Activated naive CD8-positive, alpha-beta T cell treated with anti-CD3 and anti-CD28 coated beads for 36 hours (primary cell): ENCODE measurements at places on chromosomes 16 and 17. TPM values are rescaled to one million over a fixed set of nuclear protein-coding genes. Genes with fewer than 3 reads are reported as not detected.

GRCh38 chr16:62970851-62971250 is 934.6 kb upstream of the CDH8 start:
- no peak for DNase-seq
- no peak overlapping the region for H3K27ac ChIP-seq
- no peaks in the 10 kb centered on the region for H3K4me1 ChIP-seq
- no peak overlapping the region for H3K4me3 ChIP-seq
- H3K36me3 ChIP-seq: no peaks in the 10 kb centered on the region
- H3K27me3 ChIP-seq: no peaks in the 10 kb centered on the region

GRCh38 chr17:6548034-6548433 is 8.3 kb downstream of the PITPNM3 start:
- no peak for DNase-seq
- peaks cover 10% of the 10 kb centered on the region for H3K4me1 ChIP-seq
- H3K27ac ChIP-seq: no peak overlapping the region
- H3K27me3 ChIP-seq: peaks cover 8% of the 10 kb centered on the region
- H3K36me3 ChIP-seq: no peaks in the 10 kb centered on the region
- peak overlapping the region; percentile 29 for H3K4me3 ChIP-seq

DNA sequence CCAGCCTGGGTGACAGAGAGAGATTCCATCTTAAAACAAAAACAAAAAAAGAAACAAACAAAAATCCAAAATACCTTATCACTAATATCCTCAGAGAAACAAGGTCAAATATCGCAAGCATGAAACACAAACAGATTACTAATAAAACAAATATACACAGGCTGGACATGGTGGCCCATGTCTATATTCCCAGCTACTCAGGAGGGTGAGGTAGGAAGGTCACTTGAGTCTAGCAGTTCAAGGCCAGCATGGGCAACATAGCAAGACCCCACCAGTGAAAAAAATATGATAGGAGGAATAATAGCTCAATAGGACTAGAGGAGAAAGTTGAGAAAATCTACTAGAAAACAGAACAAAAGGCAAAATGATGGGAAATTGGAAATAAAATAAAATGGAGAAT is 6.9 kb upstream of the ALOX15B start:
- no peaks in the 10 kb centered on the region for H3K4me1 ChIP-seq
- H3K27ac ChIP-seq: no peak overlapping the region
- no peak overlapping the region for H3K4me3 ChIP-seq
- no peaks in the 10 kb centered on the region for H3K36me3 ChIP-seq

DNA sequence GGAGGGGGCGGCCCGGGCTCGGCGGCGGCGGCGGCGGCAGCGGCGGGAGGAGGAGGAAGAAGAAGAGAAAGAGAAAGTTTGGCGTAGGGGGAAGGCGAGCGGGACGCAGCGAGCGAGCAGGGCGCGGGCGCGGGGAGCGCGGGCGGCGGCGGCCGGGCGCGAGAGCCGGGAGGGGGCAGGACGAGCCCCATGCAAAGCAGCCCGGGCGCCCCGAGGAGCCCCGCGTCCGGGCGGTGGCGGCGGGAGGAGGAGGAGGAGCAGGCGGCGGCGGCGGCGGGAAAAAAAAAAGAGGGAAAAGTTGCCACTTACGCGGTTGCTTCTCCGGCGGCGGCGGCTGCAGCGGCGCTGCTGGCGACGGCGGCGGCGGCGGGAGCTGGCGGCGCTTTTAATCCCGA is 10.3 kb upstream of the ZFHX3 start:
- H3K4me3 ChIP-seq: peak overlapping the region; percentile 18
- no peak overlapping the region for H3K27ac ChIP-seq
- peaks cover 12% of the 10 kb centered on the region for H3K4me1 ChIP-seq
- peaks cover 41% of the 10 kb centered on the region for H3K27me3 ChIP-seq

GRCh38 chr16:12971241-12971640 is 69.8 kb downstream of the SHISA9 start:
- DNase-seq: no peak
- no peak overlapping the region for H3K4me3 ChIP-seq
- no peaks in the 10 kb centered on the region for H3K36me3 ChIP-seq

TOX3 gene
- total RNA-seq: not detected

UMOD gene
- total RNA-seq: not detected

DNA sequence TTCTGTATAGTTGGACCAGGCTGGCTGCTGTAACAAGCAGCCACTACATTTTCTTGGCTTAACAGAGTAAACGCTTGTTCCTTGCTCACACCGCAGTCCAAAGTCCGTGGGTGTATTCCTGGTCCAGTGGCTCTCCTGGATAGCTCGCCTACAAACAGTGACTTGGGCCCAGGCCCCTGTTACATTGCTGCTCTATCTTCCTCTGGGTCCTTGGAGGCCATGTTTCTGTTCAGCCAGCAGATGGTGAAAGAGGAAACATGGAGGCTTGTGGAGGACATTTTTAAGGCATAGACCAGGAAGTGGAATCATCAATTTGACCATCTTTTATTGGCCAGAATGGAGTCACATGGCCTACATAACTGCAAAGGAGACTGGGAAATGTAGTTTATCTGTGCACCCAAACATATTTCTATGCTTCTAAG is 55.1 kb downstream of the ATP2C2 start:
- DNase-seq: no peak
- H3K4me3 ChIP-seq: no peak overlapping the region

GRCh38 chr17:77829843-77830799 is 128.4 kb upstream of the TNRC6C start:
- no peak for DNase-seq
- H3K4me1 ChIP-seq: peaks cover 23% of the 10 kb centered on the region
- no peak overlapping the region for H3K27ac ChIP-seq
- no peaks in the 10 kb centered on the region for H3K36me3 ChIP-seq
- no peak overlapping the region for H3K4me3 ChIP-seq

DNA sequence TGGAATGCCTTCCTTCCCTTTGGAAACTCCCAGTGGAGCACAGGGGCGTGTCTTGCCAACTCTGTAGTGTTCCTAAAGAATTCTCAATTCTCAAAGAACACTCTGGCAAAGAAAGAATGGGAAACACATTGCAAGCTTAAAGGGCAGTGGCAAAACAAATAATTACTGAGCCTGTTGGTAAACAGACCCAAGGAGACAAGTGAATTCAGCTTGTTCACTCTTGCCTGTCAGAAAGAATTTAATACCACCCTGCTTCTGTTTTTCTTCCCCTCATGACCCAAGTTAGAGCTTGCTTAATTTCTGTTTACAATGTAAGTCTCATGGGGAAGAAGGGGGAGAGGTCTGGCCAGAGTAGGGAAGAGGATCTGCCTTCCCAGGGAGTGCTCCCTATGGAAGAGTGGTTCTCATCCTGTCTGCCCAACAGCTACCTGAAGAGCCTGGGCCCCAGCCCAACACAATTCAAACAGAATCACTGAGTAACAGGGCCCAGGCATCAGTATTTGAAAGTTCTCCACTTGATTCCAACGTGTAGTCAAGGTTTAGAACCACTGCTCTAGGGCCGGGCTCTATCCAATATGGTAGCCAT is 386.0 kb downstream of the SLC39A11 start:
- no peak overlapping the region for H3K27ac ChIP-seq
- peaks cover 25% of the 10 kb centered on the region for H3K36me3 ChIP-seq
- DNase-seq: no peak
- no peaks in the 10 kb centered on the region for H3K27me3 ChIP-seq
- H3K4me1 ChIP-seq: peaks cover 4% of the 10 kb centered on the region

IFI35 gene
- 49.5 TPM for total RNA-seq

DNA sequence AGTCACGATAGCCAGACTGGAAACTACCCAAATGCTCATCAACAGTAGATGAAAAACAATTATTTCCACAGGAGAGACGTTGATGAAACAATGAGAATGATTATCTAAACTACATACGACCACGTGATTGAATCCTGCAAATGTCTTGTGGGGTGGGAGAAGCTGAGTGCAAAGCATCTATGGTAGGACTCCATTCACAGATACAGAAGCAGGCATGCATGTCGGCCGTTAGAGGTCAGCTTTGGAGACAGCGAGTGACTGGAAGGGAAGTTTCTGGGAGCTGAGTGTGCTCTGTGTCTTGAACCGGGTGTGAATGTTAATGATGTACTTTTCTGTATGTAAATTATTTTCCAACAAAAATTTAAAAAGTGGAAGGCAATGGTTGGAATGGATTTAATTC is 71.5 kb upstream of the DNAJA2 start:
- no peaks in the 10 kb centered on the region for H3K36me3 ChIP-seq
- no peak overlapping the region for H3K27ac ChIP-seq
- H3K4me3 ChIP-seq: no peak overlapping the region
- H3K27me3 ChIP-seq: no peaks in the 10 kb centered on the region
- no peak for DNase-seq
- peaks cover 12% of the 10 kb centered on the region for H3K4me1 ChIP-seq

DNA sequence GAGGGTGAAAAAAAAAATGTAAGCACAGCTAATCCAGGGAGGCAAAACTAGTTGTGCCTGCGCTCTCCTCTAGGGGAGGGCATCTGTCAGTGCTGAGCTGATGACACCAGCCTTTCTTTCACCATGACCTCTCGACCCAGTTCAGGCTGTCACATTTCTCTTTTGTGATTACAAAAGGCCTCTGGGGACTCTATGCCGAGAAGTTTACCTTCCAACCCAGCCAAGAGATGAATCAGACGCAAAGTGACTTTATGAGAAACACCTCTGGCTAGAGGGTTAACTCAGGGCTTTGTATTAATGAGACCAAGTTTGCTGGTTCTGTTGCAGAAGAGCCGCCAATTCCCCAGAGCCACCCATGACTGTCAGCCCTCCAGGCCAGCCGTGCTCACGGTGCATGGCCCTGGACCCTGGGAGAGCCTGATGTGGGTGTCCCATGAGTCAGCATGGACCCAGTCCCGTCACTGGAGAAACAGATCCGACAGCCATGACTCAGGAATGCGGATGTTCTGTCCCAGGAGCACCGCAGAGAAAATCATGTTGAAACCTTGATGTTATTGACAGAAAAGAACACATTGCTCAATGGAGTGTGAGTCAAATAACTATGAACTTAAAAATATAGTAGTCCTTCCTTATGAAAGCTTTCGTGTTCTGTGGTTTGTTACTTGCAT is 437.2 kb downstream of the HS3ST3B1 start:
- no peak for DNase-seq
- H3K4me3 ChIP-seq: no peak overlapping the region
- no peaks in the 10 kb centered on the region for H3K4me1 ChIP-seq
- no peaks in the 10 kb centered on the region for H3K27me3 ChIP-seq

GRCh38 chr17:21036361-21036881 is 6.4 kb downstream of the USP22 start:
- H3K27ac ChIP-seq: peak overlapping the region; percentile 43
- H3K27me3 ChIP-seq: no peaks in the 10 kb centered on the region
- no peak overlapping the region for H3K4me3 ChIP-seq
- DNase-seq: no peak

DNA sequence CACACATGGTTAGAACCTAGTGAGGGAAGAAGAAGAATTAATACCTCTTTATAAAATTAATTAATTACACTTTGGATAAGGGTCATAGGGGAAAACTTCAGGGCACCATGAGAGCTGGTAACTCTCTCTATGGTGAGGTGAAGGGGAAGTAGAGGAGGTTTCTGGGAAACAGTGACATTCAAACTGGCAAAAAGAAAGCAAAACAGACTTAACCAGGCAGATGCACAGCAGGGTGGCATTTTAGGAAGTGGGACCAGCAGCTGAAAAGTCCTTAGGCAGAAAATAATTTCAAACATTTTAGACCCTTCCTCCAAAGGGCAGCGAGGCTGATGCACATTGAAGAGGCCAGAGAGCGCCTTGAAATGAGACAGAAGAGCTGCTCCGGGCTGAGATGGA is 157.8 kb downstream of the CDH13 start:
- no peak for DNase-seq
- no peak overlapping the region for H3K4me3 ChIP-seq
- no peaks in the 10 kb centered on the region for H3K27me3 ChIP-seq
- no peaks in the 10 kb centered on the region for H3K36me3 ChIP-seq
- H3K4me1 ChIP-seq: no peaks in the 10 kb centered on the region

- no peaks in the 10 kb centered on the region for H3K36me3 ChIP-seq
- H3K4me1 ChIP-seq: no peaks in the 10 kb centered on the region
- no peak for DNase-seq
- H3K27me3 ChIP-seq: peaks cover 5% of the 10 kb centered on the region
- no peak overlapping the region for H3K27ac ChIP-seq
Observed at GRCh38 chr17:4527566-4528125, 27.5 kb downstream of the MYBBP1A start.

CDRT15L2 gene
- total RNA-seq: not detected

DNA sequence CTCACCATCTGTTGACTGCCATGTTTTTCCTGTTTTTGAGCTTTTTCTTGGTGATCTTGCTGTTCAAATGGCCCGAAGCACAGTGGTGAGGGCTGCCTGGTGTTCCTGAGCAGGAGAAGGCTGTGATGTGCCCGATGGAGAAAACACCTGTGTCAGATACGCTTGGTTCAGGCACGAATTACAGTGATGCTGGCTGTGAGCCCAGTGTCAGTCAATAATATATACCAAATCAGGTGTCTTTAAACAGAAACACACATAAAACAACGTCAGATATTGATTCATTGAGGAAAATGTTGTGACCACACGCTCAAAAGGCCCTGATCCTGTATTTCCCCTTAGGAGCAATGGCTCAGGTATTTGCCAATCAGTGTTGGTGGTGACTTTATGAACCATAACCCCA is 111.7 kb downstream of the SDR42E1 start:
- no peaks in the 10 kb centered on the region for H3K4me1 ChIP-seq
- no peaks in the 10 kb centered on the region for H3K36me3 ChIP-seq
- no peak overlapping the region for H3K27ac ChIP-seq
- no peaks in the 10 kb centered on the region for H3K27me3 ChIP-seq
- DNase-seq: no peak
- H3K4me3 ChIP-seq: no peak overlapping the region

GRCh38 chr16:48438414-48438813 is 53.2 kb upstream of the SIAH1 start:
- no peak overlapping the region for H3K27ac ChIP-seq
- DNase-seq: no peak
- no peak overlapping the region for H3K4me3 ChIP-seq
- peaks cover 8% of the 10 kb centered on the region for H3K4me1 ChIP-seq
- no peaks in the 10 kb centered on the region for H3K27me3 ChIP-seq
- no peaks in the 10 kb centered on the region for H3K36me3 ChIP-seq

DNA sequence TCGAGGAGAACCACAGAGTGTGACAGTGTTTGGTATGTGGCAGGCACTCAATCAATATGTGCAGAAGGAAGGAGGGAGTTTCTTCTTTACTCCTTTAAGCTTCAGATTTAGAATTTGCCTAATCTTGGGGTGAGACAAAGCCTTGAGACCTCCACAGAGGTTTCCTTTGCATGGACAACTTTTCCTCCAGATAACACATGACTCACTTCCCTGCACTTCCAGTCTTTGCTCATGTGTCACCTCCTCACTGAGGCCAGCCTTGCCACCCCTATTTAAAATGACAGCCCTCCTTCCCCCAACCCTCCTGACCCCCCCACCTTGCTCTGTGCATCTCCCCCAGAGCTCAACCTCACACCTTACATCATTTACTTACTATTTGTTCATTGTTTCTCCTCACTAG is 17.4 kb upstream of the NOS2 start:
- H3K4me3 ChIP-seq: no peak overlapping the region
- peaks cover 3% of the 10 kb centered on the region for H3K27me3 ChIP-seq
- no peak for DNase-seq
- no peak overlapping the region for H3K27ac ChIP-seq
